Stimulated activated CD8-positive, alpha-beta memory T cell treated with anti-CD3 and anti-CD28 coated beads, Interleukin-12 subunit alpha, Interleukin-12 subunit beta, amount 100 ng/mL, for 1 hour (primary cell): ENCODE measurements at places on chromosomes 1 and 21.

GRCh38 chr1:226123212-226123560 lies 60.7 kb downstream of the H3-3A start:
- DNase-seq = no peak

DNA sequence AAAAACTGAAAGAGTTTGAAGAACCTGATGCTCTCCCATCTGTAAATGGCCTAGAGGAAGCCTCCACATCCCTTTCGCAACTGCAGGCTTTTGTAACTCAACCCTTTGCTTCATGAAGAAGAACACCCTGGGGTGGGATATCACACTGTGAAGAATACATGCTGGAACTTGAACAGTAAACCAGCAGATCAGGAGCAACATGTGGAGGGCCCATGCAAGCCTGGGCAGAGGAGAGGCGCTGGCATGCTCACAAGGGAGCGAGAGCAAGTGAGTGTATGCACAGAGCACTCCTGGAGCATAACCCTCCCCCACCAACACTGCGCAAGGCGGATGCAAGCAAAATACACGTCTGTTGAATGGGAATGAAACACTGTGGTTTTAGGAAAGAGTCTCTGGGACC lies 24.6 kb upstream of the SPAG17 start:
- DNase-seq = no peak

DNA sequence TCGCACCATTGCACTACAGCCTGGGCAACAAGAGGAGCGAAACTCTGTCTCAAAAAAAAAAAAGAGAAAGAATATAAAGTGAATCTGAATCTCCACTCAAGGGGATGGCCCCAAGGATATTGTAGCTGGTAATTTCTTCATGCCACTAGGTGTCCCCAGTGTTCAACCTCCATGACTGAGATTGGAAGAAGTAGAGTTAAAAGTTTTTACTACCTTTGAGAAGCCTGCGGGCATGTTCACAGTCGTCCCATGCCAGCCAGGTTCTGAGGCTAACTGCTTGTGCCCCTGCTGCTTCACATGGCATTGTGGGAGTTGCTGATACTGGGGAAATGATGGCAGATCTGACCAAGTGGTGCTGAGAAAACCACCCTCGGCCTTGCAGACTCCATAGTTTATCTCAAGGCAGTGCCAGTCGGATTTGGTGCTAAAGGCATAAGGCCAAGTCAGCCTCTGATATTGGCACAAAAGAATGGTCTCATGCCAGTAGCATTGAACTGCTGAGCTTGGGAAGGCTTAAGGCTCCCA lies 10.8 kb upstream of the SHISA4 start:
- DNase-seq = no peak

GRCh38 chr1:154413177-154413783 lies 8.1 kb downstream of the IL6R start:
- no peak for DNase-seq

- no peak for DNase-seq
These were observed 211.6 kb upstream of the PLXNA2 start for GRCh38 chr1:208455821-208456220.

GRCh38 chr1:113375878-113376277 lies 14.4 kb upstream of the MAGI3 start:
- no peak for DNase-seq

GRCh38 chr1:234656944-234657654 lies 47.1 kb upstream of the IRF2BP2 start:
- DNase-seq = no peak

GRCh38 chr1:202756391-202756790 lies 46.1 kb upstream of the SYT2 start:
- DNase-seq = no peak

DNA sequence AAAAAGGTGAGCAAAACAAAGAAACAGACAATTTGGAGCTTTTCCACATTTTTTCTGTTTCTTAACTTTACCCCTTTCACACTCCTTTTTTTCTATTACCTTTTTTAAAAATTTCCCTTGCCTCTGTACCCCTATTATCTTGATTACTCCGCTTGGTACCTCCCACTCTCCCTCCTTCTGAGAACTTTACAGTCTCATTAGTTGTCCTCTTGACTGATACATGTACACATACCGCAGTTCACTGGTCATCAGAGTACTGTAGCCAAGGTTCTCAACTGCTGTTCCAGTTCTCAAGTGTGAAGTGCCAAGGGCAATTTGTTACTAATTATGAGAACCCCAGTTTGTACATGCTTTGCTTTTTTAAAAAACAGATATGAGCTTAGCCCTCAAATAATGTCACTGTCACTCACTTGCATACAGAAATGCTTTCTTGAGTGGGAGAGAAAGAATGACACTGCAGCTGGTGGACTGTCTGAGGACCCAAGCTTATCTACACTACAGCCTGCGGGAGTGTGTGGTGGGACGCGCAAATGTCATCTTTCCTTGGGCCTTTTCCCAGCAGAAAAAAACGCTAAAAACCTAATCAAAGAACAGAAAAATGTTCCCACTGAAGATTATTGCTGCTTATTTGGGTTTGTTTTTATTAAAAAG lies 160.8 kb downstream of the DISP1 start:
- no peak for DNase-seq

- no peak for DNase-seq
These were observed 288.7 kb downstream of the SPATA17 start for GRCh38 chr1:217919683-217920388.

- no peak for DNase-seq
These were observed 431 bp downstream of the CLCN6 start for GRCh38 chr1:11806307-11806936.

DNA sequence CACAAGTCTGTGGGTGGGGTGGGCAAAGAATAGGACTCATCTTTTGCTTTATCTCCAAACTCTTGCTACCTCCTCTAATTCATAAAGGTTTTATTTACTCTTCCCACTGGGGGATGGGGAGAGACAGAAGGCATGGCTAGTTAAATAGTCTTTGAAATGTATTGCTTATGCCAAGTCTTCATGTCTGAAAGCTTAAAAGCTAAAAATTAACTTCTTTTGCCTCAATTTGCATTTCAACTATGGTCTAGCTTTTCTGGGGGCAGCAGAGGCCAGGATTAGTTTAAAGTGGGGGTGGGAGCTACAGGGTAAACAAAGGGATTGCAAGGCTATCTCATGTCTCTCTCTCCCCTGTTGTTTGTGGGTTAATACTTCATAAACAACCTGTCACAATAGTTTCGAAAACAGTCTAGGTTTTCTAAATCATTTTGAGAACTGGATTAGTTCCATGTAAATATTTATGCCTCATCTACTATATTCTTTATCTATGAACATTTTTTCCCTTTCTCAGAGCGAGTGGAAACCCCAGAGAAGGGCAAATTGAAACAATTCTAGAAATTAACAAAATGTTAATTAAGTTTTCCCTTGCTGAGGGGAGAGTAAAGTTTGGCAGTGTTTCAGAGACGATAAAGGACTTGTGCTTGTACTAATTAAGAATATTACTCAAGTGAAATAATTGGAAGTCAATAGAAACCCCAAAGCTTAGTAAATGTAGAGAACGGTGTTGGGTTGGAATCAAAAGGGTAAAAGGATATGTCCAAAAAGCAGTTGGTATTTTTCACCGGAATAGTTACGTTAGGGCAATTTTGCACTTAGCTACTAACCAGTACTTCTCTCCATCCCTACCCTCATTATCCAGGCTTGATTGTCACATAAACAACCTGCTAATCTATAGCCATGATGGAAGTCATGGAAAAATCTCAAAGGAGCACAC lies 182.2 kb downstream of the GIPC2 start:
- no peak for DNase-seq

GRCh38 chr1:241957692-241958494 lies at the start of gene BECN2:
TSS of gene BECN2 (plus strand) at chr1:241957767. CDS start at chr1:241957767, 0 bp downstream.
- DNase-seq = no peak

DNA sequence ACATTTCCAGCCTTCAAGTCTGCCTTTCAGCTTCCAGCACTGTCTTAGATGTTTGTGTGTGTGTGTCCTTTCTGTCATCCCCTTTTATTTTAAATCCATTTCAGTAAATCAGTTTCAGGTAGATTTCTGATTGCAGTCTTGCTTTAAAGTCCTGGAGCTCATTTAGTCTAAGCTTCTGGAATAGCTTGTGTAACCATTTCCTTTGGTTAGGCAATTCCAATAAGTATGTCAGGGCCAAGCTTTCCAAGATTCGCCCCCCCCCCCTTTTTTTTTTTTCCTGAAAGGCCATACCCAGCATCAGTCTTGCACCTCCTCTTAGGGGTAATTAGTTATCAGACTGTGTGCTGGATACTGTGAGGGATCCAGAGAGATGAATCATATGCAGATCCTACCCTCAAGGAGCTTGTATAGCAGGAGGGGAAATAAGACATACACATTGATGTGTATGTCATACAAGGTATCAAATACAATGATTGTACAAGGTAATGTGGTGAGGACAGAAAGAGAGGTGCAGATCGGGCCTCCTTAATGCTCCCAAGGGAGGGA lies 41.3 kb downstream of the NFYC start:
- no peak for DNase-seq

DNA sequence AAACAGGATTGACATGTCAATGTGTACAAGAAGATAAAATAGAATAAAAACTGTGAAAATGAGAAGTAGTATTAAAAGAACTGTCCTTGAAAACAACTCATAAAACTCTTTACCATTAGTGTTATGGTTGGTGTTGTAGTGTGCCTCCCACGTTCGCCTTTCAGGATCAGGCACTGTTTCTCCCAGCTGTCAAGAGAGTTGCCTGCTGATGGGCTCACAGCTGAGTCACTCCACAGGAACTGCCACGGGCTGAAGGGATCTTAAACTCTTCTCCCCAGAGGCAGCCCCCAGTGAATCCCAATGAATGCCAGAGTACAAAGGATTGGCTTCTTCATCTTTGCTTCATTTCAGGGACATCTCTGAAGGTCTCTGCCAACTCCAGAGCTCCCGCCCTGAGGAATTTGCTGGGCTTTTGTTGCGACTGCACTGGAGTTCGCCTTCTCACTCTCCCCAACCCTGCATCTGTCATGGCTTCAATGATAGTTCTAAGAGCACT lies 119.6 kb downstream of the ADGRL2 start:
- no peak for DNase-seq

DNA sequence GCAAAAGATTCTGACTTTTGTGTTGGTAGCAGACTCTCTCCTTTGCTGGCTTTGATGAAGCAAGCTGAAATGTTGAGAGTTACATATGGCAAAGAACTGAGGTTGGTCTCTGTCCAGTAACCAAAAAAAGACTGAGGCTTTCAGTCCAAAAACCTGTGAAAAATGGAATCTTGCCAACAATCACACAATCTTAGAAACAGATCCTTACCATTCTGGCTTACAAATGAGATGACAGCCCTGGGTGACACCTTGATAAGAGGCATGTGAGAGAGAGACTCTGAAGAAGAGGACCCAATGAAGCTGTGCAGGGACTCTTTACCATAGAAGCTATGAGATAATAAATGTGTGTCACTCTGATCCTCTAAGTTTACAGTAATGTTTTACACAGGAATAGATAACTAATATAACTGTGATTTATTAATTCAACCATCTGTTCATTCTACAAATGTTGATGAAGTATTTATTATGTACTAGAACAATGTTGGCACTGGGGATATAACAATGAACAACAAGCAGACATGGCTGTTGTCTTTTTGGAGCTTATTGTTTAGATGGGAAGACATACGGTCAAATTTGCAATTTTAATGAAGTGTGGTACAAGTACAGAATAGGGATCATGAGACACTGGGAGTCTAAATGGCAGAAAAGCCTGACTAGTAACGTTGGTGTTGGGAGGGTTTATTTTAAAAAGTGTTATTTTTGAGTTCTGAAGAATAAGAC lies 251.0 kb downstream of the OLFM3 start:
- DNase-seq = no peak

DNA sequence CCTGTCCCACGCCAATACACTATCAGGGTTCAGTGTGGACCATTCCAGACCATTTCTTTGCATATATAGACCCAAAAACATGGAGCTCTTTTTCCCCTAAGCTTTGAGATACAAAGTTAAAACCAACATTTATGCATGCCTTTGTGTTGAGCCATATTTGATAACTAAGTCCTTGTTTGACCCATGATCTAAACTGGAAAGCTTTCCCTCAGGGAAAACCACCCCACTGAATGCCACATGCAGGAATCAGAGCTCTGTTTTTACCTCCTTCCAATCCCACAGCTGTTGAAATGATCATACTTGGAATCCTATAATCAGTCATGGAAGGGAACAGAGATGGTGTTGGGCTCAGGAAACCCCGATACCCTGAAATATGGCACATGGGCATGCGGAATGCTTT lies 14.8 kb upstream of the SLC45A1 start:
- DNase-seq = no peak

DNA sequence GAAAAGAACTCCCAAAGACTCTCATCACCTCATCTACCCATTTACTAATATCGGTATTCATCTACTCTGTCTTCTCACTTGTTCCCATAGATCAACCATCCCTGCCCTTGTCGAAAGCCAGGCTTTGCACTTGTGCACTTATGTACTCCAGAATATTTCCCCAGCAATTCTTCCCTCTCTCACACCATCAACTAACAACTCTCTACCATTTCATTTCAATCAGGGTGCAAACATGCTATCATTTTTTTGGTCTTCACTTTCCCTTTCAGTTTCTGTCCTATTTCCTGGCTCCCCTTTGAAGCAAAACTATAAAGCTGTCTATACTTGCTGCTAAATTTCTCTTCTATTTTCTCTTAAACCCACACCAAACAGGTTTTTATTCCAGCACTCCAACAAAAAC lies 6.7 kb downstream of the C1orf105 start:
- DNase-seq = no peak

DNA sequence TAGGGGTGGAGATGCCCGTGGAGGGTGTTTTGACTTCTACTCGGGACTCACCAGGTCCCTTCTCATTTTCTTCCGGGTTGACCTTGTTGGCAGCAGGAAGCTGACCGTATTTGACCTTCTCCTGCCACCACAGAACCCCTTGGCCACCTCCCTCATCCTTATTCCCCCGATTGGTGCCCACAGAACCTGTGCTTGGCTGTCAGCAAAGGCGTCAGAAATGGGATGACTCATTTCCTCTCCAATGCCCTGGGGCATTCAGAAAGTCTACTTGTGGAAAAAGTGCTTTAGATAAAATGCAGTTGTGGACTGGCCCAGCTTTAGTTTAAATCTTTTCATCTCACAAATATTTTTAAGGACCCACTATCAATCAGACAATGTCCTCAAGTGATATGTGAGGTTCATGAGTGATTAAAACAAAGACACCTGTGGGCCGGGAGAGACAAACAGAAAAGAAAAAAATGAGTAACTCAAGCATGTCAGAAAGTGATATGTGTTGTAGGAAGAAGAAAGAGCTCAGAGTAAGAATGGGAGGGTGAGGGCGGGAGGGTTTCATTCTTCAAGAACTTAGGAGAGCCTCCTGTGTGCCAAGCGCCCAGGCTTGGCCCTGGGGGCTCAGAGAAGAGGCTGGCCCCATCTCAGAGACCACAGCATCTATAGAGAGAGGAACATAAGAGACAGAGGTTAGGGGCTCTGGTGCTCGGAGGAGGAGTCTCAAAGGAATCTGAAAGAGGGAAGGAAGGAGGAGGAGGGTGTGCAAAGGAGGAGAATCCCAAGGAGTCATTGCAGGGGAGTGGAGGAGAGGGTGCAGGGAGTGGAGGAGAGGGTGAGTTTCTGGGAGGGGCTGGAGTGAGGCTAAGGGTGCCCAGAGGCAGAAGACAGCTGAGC lies 221.6 kb upstream of the VAMP3 start:
- DNase-seq = no peak

DNA sequence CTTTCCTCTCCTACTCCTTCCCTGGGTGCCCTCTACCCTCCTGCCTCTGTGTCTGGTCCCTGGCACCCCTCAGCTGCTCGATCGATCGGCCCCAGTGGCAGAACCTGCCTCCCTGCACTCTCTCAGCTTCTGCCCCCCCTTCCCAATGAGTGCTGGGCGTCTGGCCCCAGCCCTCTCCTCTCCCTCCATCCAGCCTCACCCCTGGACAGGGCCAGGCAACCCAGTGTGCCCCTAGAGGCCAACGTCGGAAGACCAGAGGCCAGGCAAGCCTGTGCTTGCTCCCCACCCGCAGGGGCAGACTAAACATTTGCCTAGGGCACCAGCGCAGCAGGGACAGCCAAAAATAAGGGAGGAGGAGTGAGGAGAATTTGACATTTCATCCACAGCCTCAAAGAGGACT lies 43.5 kb downstream of the LGR6 start:
- DNase-seq = no peak
